ENCODE measurements at places on chromosomes 3 and 15.

GRCh38 chr15:69809421-69809820 is 288.3 kb downstream of the TLE3 start:
- no peak for DNase-seq

GRCh38 chr15:67102599-67102929 is 37.2 kb downstream of the SMAD3 start:
- DNase-seq, result no peak

GRCh38 chr3:38717355-38718240 is 68.1 kb upstream of the SCN5A start:
- no peak for DNase-seq

- DNase-seq, result no peak
These were observed 88.6 kb upstream of the SPRED1 start for GRCh38 chr15:38164061-38164460.

GRCh38 chr15:92637626-92638025 is 17.9 kb downstream of the FAM174B start:
- no peak for DNase-seq

- DNase-seq, result no peak
These were observed 33.3 kb upstream of the PAQR5 start for GRCh38 chr15:69265347-69265955.

Measured in kidney glomerular epithelial cell (primary cell).